Peyer's patch (tissue), 4 donors: ENCODE measurements at places on chromosomes 2 and 18. TPM values are rescaled to one million over a fixed set of nuclear protein-coding genes. Genes with fewer than 3 reads are reported as not detected.

- H3K36me3 ChIP-seq = no peaks in the 10 kb centered on the region
- DNase-seq = no peak
- no peak overlapping the region for H3K4me3 ChIP-seq
- H3K4me1 ChIP-seq = no peaks in the 10 kb centered on the region
- no peak overlapping the region for H3K27ac ChIP-seq
Observed at GRCh38 chr2:127479219-127479825, 47.0 kb downstream of the IWS1 start.

DNA sequence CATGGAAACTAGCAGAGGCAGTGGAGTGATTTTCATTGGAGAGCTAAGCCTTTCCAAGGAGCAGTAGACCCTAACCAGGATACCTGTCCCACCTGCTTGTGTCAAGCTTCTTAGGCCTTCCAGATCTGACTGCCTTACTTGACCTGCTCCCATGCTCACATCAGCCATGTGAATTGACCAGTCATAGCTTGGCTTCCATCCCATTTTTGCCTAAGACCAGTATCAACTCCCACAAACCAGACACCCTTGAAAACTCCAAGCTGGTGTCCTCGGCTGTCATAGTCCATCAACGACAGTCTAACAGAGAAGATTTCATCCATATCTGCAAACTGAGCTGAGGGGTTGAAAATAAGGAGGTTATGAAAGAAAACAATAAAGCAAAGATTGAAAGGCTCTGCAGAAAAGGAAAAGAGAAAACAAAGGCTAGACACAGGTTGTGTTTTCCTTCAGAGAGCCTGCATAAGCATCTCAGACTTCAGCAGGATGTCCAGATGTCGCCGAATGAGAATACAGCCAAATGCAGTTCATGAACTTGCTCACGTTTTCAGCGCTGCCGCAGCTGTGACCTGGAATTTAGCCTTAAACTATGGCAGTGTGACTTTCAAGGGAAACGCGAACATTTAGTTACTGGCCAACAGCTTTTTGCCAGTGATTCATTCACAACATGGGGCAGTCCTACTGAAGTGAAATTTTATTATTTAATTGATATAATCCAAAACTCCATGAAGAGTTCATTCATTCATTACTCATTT, 868.1 kb upstream of the ID2 start:
- H3K4me3 ChIP-seq = no peak overlapping the region
- H3K4me1 ChIP-seq = no peaks in the 10 kb centered on the region
- DNase-seq = no peak
- H3K36me3 ChIP-seq = no peaks in the 10 kb centered on the region
- no peak overlapping the region for H3K27ac ChIP-seq

- no peak overlapping the region for H3K27ac ChIP-seq
- no peak overlapping the region for H3K4me3 ChIP-seq
- no peaks in the 10 kb centered on the region for H3K4me1 ChIP-seq
- H3K36me3 ChIP-seq = no peaks in the 10 kb centered on the region
Observed at GRCh38 chr2:14530506-14530905, 102.0 kb upstream of the LRATD1 start.

The RTTN gene
- total RNA-seq = 28.1 TPM

The KLF7 gene
- total RNA-seq = 34.9 TPM

The NCKAP5 gene
- 19.3 TPM for total RNA-seq
